ENCODE measurements at places on chromosomes 11 and 22.
A peak's percentile ranks its signal among the peaks of the same experiment; 100 is the strongest.

DNA sequence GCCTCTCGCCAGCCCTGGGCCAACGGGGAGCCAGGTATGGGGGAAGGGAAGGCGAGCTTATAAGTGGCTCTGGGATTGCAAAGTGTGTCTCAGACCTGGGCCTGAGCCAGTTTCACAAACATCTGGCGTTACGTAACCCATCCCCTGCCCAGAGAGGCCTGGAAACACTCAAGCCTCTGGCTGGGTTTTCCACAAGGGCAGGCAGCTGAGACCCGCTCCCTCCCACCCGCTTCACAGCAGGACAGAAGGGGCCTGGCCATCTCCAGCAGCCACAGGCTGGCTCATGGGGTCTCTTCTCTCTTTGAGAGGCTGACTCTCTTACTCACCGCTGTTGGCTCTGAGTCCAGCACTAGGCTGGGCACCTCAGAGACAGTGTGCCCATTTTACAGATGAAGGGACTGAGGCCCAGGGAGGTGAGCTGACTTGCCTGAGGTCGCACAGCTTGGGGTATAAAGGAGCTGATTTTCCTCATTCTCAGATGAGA lies 44.5 kb downstream of the TRIOBP start:
- no peak for DNase-seq

- DNase-seq: no peak
Measured at GRCh38 chr22:47605441-47605840, 843.0 kb downstream of the TBC1D22A start.

DNA sequence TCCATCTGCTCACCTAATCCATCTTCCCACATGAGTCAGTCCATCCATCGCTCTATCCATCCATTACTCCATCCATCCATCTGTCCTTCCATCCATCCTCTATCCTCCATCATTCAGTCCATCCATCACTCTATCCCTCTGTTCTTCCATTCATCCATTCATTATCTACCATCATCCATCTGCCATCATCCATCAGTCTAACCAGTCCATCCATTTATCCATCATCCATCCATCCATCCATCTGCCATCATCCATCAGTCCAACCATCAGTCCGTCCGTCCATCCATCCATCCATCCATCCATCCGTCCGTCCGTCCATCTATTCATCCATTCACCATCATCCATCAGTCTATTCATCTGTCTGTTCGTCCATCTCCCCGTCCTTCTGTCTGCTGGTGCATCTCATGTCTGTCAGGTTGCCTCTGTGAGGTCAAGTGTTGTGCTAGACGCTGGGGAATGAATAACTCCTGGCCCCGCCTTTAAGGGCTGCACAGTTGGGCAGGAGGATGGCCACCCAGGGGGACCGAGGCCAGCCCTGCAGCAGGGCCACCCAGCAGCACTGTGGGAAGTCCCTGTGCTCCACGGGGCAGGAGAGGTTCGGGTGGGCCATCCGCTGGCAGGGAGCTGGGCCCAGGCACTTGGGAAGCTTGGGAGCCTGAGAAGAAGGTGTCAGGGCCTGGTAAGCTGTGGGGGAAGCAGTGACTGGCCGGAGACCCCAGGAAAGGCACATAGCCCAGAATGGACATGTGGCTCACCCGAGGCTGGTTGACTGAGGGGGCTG lies 137.1 kb downstream of the CTTN start:
- no peak for DNase-seq

GRCh38 chr11:93614173-93614722 lies 47.2 kb upstream of the CEP295 start:
- no peak for DNase-seq

GRCh38 chr11:126630893-126631798 lies 275.7 kb downstream of the ST3GAL4 start:
- DNase-seq: no peak

- peak; percentile 44 for DNase-seq
Measured at GRCh38 chr11:131668500-131669400, 298.3 kb downstream of the NTM start.

DNA sequence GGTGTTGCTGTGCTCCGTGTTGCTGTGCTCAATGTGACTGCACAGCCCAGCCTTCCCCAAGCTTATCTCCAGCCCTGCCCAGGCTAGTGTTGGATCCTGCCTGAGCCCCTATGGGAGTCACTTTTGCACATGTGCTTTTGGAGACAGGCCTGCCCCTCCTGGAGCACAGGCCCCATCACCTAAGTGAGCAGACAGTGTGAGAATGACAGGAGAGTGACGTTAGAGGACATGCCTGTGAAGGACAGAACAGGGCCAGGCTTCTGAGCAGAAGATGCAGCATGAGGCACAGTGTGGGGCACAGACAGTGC lies 36.6 kb upstream of the SUSD2 start:
- no peak for DNase-seq

- no peak for DNase-seq
Measured at GRCh38 chr11:125084761-125085231, 21.7 kb downstream of the SLC37A2 start.

- DNase-seq: no peak
Measured at GRCh38 chr11:77199137-77199745, 71.2 kb downstream of the MYO7A start.

DNA sequence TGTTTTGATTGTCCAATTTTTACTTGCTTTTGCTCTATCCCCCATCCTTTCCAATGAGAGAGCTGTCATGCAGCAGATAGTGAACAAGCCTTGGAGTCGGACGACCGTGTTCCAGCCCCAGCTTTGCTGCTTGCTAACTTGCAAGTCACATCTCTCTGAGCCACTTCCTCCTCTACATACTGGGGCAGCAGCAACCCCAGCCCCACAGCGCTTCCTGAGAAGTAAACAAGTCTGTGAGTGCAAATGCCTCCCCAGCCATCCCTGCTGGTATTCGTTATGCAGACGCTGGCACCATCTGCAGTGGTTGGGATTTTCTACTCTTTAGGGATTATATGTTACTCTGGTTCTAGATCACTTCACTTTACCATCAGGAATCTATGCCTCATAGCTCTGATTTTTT lies 35.0 kb downstream of the TPBGL start:
- peak; percentile 58 for DNase-seq

GRCh38 chr11:47408598-47409439 lies 429 bp downstream of the SLC39A13 start:
- peak; percentile 87 for DNase-seq
